ENCODE measurements at places on chromosomes 5 and 9. TPM values are rescaled to one million over a fixed set of nuclear protein-coding genes. Genes with fewer than 3 reads are reported as not detected.

- peak; percentile 66 for DNase-seq
Observed at GRCh38 chr9:85610074-85610860, 131.5 kb downstream of the AGTPBP1 start.

- DNase-seq: no peak
Observed at GRCh38 chr5:1448511-1449011, 3.3 kb upstream of the SLC6A3 start.

GRCh38 chr5:53276825-53277224 lies 167.3 kb upstream of the MOCS2 start:
- DNase-seq: no peak

- DNase-seq: no peak
Observed at GRCh38 chr9:133278161-133279114, 3.4 kb upstream of the ABO start.

The MYOZ3 gene
- not detected for total RNA-seq

The INSL4 gene
- not detected for total RNA-seq

- no peak for DNase-seq
Observed at GRCh38 chr5:133854554-133854953, 113.9 kb downstream of the C5orf15 start.

- DNase-seq: peak; percentile 53
Observed at GRCh38 chr5:159034083-159034824, 65.5 kb downstream of the EBF1 start.

GRCh38 chr5:135593886-135594285 lies 15.1 kb upstream of the CXCL14 start:
- DNase-seq: no peak

The GRM6 gene
- total RNA-seq: not detected

DNA sequence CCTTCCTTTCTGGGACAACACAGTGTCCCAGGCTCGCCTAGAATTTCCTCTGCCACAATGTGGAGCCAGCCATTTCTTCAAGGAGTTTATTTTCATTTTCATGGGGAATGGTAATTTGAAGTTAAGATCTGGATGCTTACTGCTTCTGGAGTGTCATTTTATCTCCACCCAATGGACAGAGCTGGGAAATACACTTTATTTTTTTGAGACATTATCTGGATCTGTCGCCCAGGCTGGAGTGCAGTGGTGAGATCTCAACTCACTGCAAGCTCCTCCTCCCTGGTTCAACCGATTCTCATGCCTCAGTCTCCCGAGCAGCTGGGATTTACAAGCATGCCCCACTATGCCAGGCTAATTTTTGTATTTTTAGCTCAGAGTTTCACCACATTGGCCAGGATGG lies 12.7 kb upstream of the THG1L start:
- DNase-seq: peak; percentile 47

- DNase-seq: no peak
Observed at GRCh38 chr5:171521679-171522078, 102.2 kb downstream of the FGF18 start.

DNA sequence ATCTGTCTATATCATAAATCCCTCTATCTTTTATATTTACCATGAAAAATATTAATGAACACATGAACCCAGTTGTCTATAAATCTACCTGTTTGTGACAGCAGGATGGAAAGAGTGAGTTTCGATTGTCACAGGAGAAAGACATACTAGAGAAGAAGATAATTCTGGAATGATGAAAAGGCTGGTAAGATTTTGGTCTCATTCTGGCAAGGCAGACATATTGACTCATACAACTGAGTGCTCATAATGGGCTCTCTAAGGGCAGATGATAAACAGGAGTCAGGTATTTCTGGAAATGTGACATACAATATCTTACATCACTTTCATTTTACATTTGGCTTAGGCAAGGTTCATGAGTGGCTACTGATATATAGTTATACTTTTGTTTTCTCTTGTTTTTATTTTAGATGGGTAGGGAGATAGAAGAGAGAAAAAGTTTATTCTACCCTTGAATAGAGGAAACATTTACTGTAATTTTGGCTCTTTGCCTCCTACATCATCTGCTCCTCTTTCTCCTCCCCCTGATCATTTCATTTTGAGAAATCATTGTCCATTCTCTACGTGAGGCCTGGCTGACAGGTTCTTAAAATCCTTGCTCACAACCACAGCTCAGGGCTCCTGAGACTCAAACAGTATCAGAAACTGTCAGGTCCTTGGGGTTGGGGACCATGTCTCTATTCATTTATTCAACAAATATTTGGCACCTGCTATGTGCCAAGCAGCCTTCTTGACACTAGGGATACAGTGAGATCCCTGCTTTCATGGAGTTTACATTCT lies 14.4 kb downstream of the ELOVL7 start:
- DNase-seq: no peak

The DDX4 gene
- total RNA-seq: not detected

DNA sequence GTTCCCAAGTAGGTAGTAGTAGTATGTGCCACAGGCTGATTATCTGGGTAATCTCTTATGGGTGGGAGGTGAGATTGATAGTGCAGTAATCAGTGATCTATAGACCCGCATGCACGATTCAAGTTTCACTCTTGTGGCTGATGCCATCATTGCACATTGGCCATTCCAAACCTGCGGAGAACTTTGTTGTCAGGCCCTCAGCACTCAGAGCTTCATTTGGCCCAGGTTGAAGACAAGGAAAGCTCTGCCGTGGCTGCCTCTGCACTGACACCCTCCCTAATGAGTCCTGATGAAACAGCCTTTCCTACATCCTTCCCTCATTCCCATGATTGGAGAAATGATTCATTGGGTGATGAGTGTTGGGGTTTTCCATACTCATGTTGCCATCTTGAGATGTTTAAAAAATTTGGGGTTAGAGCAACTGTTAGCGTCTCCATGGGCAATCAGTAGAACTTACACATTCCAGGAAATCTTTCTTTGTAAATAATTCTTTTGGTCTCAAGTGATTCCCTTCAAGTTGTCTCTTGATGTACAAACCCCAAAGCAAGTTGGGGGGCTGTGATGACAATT lies 22.9 kb downstream of the PROP1 start:
- DNase-seq: no peak

DNA sequence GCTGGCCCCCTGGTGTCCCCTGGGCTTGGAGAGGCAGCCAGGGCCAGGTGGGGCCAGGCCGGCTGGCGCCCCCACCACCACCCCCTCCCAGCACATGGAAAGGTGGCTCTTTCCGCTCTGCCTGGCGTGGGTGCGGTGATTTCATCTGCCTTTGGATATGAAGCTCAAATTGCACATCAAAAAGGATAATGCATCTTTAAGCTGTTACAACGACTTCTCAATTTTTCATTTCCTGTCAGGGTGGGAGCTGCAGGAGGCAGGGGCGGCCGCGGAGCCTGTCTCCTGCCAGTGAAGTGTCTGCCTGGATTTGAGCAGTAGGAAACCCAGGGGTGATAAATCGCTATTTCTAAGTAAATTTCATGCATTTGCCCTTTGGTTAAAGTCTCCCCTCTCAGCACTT lies 169.2 kb upstream of the MVB12B start:
- DNase-seq: no peak

DNA sequence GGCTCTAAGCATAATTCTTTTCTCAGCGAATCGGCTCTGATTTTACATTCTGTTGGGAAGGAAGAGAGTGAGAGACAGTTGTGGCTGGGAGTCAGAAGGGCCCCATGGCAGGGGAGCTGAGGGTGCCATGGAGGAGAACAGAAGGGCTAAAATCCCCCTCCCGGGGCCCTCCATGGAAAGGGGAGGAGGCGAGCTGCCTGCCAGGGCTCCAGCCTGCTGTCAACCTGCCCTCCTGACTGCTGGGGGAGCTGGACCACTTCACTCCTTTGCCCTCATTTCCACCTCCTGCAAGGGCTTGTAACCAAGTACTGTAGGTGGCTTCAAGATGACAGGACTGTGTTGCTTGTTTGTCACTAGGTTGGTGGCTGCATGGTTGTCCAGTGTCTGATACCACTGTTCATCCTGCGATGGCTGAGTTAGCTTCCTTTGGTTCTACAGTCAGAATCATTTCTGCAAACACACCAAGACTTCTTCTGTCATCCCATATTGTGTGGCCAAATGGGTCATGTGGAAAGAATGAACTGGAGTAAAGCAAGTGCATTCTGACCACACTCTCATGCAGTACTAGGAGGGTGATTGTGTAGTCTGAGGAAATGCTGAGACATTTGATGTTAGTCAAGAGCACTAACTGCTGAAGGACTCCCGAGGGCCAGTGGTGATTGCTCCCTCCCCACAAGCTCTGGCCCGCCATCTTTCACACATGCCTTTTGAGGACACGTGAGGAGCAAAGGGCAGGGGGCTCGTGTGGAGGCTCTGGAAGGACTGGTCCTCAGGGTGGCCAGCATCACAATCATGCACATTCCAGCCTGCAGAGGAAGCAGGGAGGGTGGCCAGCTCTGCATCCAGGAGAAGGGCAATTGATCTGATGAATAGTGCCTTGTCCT lies 307.2 kb downstream of the GADD45G start:
- no peak for DNase-seq

- no peak for DNase-seq
Observed at GRCh38 chr9:94175669-94176068, 83.4 kb upstream of the ZNF169 start.

GRCh38 chr5:172104801-172105701 lies 83.0 kb downstream of the STK10 start:
- DNase-seq: no peak

- DNase-seq: peak; percentile 17
Observed at GRCh38 chr9:85900504-85901201, 40.3 kb upstream of the NAA35 start.

The PCDH12 gene
- total RNA-seq: not detected

GRCh38 chr5:73376618-73377170 lies 71.9 kb downstream of the FOXD1 start:
- no peak for DNase-seq

The ST8SIA4 gene
- total RNA-seq: 29.0 TPM

DNA sequence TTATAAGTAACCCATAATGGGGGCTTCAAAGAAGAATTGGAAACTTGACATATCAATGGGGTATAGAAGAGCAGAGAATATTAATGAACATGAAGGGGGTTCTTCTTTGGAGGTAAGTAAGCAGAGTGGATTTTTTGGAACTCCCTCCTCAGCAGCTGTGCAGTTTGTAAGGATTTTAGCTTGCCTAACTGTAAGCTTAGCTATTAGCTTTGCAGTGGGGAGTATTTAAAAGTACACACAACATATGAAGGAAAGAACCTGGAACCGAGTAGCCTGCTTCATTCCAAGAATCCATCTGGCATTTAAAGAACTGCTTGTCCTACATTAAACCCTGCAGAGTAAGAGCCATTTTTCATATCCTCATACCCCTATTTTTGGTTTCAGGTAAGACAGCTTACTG lies 2.2 kb upstream of the PBX3 start:
- no peak for DNase-seq

The ECM2 gene
- total RNA-seq: 2.0 TPM

The LOX gene
- 19.2 TPM for total RNA-seq

DNA sequence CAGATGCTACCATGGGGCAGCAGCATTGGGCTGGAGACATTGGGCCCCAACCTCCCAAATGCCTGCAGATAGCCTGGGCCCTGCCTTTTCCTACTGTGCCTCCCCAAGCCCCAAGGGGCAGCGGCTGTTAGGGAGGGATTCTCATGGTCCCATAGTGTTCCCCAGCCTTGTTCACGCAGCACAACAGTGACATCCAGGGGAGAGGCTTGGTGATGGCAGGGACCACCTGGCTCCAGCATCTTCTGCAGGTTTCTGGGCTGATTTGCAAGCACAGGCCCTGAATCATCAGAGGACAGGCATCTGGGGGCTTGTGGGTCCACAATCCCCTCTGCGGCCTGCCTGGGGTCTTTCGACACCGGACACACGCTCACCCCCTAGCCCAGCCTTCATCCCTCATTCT lies 354.6 kb downstream of the SLIT3 start:
- no peak for DNase-seq

GRCh38 chr5:107241841-107242240 lies 428.9 kb downstream of the EFNA5 start:
- no peak for DNase-seq

GRCh38 chr5:133527311-133527710 lies 85.0 kb downstream of the FSTL4 start:
- DNase-seq: no peak

DNA sequence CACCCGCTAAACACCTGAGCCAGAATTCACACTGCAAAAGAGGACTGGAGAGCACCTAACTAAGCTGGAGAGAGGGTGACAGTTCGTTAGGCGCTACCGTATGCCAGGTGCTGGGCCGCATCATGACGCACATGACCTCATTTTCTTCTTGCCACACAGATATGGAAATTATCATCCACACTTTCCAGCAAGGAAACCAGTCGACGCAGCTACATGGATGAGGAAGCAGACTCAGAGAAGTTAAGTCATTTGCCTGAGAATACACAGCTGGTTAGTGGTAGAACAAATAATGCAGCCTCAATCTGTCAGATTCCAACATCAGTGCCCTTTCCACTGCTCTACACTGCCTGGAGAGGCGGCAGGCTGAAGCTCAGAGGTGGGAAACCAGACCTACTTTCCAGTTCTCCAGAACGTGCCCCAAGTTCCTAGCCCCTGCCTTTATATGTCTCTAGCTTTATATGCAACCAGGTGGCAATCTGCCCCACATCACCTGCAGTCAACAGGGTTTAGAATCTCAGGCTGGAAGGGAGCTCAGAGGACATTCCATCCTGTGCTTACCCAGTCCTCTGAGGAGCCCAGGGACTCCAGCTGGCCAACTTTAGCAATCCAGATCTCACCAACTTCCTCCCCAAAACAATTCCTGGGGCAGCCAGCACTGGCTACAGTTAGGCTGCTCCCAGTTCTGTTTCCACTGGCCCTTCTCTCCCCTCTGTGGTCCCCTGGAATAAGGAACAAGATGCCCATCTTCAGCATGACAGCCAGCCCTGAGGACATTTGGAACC lies 8.8 kb downstream of the TNIP1 start:
- DNase-seq: no peak

- no peak for DNase-seq
Observed at GRCh38 chr5:164356790-164357189, 851.4 kb downstream of the MAT2B start.

GRCh38 chr9:132401824-132402223 lies 4.8 kb downstream of the TTF1 start:
- no peak for DNase-seq

- no peak for DNase-seq
Observed at GRCh38 chr9:77769246-77769645, 121.1 kb upstream of the GNA14 start.

DNA sequence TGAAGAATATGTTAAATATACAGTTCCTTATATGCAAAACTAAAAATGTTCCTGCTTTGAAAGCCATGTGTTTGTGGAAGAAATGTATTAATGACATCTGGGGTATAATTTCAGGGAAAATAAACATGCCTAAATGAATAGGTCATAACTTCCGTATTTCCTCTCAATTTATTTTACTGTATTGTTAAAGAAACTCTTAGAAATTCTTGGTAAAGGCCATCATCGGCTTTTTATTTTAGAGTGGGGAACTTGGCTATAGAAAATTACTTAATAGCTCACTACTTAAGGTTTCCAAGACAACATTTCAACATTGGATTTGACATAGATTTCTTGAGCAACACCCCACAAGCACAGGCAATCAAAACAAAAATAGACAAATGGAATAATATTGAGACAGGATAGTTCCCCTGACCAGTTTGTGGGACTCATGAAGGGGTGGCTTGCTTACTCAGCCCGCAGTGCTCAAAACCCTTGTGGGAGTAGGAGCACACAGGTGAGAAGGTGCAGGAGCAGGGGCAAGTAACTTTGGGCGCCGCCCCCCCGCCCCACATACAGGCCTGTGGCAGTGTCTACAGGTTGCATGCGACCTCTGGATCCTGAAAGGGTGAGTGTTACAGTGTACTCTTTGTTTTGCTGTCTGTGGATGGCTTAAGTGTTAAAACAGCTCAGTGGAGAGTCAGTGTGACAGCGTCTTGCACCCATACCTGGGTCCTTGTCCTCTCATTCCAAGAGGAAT lies 891.4 kb upstream of the C9orf72 start:
- no peak for DNase-seq

- peak; percentile 89 for DNase-seq
Observed at GRCh38 chr9:16030528-16031185, 477.8 kb downstream of the CCDC171 start.

- no peak for DNase-seq
Observed at GRCh38 chr9:94809778-94810177, 83.3 kb downstream of the AOPEP start.
